NT2/D1 (cell line): ENCODE measurements at places on chromosomes 13 and 19.
A peak's percentile ranks its signal among the peaks of the same experiment; 100 is the strongest.

- no peak for DNase-seq
These were observed 22.9 kb downstream of the RAB20 start for GRCh38 chr13:110538632-110539031.

DNA sequence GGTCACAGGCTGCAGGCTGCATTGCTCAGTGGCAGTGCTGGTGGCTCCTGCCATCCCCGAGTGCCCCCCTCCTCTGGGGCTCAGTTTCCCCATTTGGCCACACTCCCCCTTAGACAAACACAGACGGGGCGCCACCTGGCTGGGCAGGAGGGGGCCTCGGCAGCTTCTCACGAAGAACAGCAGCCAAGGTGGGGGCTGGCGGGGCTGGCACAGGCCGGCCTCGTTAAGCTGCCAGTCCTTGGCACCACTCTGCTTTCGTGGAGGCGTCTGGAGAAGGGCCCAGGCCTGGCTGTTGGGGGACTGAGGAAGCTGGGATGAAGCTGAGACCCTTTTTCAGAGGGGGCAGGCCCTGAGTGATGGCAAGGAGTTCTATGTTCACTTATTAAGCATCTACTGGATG is 3.7 kb upstream of the ZNRF4 start:
- no peak for DNase-seq

- no peak for DNase-seq
These were observed 61.6 kb upstream of the MED4 start for GRCh38 chr13:48156466-48156865.

DNA sequence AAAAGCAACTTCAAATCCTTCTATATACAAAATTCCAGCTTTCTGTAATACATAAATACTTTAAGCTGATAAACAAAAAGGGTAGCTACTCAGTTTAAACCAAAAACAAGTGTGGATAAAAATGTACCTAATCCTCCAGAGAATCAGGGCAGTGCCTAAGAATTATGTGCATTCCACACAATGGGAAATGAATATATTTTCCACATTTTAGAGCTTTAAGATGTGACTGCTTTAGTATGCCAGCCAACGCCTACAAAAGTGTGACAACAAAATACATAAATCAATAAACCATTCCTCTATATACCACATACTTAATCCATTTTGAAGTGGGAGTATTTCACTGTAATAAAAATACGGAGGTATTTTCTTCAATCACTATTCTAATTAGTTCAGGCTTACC is 275.3 kb downstream of the DCT start:
- DNase-seq: no peak

- no peak for DNase-seq
These were observed 5.8 kb downstream of the SMIM7 start for GRCh38 chr19:16654140-16654539.

GRCh38 chr19:19185853-19186740 is 5.9 kb downstream of the BORCS8 start:
- DNase-seq: peak; percentile 67

DNA sequence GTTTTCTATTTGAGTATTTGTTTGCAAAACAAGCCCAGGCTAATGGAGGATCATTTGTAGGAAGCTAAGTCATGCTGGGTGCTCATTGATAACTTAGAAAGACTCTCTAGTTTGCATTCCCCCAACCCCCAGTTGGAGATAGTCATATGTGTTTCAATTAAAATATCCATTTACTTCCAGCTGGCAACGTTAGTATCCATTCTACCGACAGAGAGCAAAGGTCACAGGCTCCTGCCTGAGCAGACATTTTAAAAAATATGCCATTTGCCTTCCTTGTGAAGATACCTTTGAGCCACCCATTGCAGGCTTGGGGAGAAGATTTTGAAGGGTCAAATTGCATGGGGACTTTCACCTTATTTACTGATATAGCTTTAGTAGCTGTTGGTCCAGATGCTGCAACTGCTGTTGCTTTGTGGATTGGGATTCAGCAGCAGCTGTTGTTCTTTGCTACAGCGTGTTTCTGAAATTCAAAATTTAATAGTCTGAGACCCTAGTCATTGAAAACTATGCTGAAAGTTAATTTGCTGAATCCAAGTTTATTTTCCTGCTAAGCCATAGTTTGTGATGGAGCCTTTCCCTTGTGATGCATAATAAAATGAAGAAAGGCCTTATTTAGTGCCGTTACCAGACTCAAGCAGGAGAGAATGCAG is 335.1 kb downstream of the GPC6 start:
- DNase-seq: peak; percentile 9

DNA sequence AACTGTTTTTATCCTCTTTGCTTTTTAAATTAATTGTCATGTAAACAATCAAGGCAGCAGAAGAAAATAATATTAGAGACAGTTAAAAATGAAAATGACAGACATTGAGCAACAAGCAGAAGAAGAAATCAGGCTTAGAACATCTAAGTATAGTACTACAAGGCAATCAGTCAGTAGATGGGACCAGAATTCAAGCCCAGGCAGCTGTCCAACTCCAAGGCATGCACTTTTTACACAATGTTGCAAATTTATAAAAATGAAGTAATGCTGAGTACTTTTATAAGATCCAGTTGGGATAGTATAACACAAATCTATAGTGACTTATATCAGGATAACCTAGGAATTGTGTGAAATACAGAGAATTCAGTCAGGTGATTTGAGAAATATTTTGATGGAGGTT is 2815.8 kb downstream of the PCDH9 start:
- DNase-seq: no peak

- no peak for DNase-seq
These were observed 136.1 kb downstream of the KCTD12 start for GRCh38 chr13:76750126-76750525.

GRCh38 chr13:110572778-110573118 is 11.2 kb upstream of the RAB20 start:
- DNase-seq: no peak

DNA sequence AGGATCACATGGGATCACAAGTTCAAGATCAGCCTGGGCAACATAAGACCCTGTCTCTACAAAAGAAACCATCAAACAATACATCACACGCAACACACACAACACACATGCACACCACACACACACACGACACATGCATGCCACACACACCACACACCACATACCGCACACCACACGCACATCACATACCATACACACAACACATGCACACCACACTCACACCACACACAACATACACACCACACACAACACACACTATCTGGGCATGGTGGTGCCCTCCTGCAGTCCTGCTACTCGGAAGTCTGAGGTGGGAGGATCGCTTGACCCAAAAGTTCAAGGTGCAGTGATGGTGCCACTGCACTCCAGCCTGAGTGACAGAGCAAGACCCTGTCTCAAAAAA is 198.3 kb downstream of the USP12 start:
- no peak for DNase-seq

DNA sequence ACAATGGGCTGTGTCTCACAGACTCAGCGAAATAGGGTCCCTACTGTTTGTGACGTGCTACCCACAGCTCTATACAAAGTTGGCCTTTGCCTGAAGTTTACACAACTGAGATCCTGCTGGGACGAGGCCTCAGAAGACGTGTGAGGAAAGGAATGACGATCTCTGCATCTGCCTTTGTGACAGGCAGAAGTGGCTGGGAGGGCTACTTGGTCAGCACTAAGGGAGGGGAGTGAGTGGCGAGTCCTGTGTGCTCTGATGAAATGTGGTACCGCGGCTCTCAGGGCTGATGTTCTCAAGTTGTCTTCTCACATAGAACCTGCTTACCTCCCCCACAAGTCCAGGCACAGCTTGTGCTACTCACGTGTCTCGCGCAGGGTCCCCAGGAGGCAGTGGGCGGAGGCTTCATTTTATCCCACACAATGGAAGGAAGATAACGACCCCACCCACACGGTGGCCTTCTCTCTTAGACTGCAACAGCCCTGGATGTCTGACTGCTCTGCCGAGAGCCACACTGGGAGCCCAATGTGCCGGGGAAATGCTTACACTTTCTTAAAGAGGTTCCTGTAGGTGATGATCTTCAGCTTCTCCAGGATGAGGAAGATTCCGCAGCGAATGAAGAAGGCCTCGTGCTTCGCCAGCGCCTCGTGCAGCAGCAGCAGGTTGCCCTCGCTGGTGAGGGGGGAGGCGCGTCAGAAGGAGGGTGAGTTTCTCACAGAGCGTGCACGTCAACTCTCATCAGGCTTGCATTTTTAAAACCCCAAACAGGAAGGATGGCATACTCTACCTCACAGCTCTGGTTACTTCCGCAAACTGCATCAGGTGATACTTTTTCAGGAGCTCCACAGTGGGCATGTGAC is 21.2 kb downstream of the PROZ start:
- DNase-seq: peak; percentile 54

DNA sequence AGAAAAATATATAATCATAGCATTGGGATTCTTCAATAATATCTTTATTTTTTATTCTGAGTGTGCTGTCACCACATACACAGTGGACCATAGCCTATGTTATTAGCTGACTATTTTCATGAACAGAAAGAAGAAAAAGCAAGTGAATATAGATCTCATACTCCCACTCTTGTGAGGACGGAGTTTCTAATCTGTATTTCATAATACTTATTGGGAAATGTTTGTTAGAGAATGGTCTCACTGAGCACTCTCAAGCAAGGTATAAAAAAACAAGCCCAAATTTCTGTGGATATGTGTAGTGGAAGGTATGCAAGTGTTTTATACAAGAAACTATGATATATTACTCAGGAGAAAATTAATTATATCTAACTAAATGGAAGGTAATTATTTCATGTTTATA is 1218.1 kb downstream of the SLITRK1 start:
- no peak for DNase-seq

DNA sequence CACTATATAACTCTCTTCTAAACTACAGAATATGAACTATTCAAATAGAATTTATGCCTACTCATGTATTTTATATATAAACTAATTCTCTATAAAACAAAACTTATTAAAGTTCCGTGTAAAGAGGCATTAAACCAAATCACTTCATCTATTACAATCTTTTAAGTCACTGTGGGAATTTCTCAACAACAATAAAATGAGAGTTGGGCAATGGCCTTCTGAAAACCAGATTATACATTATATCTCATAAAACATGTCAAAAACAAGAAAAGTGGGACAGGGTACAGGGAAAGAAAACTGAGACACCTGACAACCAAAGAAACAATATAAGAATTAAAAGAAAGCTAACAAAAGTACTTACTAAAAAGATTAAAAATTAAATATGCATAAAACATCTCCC is 145.2 kb downstream of the DIAPH3 start:
- DNase-seq: no peak

GRCh38 chr13:97878431-97879375 is 74.8 kb upstream of the IPO5 start:
- no peak for DNase-seq

DNA sequence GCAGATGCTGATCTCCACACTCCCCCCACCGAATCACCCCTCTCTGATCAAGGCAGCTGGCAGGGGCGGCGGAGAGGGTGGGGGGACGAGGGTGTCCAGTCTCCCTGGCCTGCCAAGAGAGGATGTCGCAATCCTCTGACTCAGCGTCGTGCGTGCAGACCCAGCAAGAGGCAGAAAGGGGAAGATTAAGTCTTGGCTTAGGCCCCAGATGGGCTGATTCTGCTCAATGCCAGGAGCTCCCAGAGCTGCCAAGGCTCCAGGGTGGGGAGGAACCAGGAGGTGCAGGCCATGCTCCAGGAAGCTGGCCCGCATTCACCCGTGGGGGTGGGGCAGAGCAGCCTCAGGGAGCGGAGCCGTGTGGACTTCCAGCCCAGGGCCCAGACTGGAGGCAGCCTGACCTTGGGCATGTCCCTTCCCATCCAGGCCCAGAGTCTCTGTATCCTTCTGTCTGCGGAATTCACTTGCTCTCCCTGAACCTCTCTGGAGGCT is 6.6 kb upstream of the BCL3 start:
- DNase-seq: no peak

DNA sequence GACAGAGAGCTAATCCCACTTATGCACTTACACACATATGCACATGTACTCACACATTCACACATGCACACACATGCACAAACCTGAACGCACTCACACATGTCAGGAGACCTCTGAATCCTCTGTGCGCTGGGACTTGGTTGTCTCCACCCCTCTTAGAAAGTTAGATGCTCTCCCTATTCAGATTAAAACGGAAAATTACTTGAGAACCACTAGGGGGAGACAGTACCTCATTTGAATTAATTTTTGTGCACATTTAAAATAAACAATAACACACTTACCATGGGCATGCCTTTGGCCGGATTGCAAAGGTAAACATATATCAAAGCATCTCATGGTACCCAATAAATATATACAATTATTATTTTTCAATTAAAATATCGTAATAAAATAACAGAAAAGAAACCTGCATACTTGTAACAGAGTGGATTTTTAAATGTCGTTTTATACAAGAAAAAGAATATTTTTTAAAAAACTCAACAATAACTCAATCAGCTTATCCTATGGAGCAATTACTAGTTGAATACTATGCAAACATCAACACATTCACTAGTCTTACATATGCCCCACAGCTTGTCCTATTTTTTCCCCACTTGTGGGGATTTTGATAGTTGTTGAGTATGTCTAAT is 9.5 kb upstream of the LILRB4 start:
- DNase-seq: no peak

DNA sequence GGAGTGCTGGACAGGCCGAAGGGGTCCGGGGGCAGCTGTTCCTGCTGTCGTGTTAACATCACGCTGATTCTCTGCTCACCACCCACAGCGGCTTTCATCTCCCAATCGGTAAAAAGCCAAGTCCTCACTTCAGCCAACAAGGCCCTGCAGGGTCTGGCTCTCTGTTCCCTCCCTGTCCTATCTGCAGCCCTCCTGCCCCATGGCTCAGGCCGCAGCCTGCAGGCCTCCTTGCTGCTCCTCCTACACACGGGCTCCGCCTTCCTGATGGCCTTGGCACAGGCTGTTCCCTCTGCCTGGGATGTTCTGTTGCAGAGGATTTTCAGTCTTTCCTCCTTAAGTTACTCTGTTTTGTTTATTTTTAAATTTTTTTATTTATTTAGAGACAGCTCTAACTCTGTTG is 22.2 kb downstream of the FUZ start:
- no peak for DNase-seq

- no peak for DNase-seq
These were observed 11.7 kb downstream of the NTN5 start for GRCh38 chr19:48660852-48661710.

- no peak for DNase-seq
These were observed 74.9 kb downstream of the LHFPL6 start for GRCh38 chr13:39527961-39528660.

GRCh38 chr13:36887758-36888521 is 32.1 kb downstream of the SMAD9 start:
- no peak for DNase-seq

- no peak for DNase-seq
These were observed at the start of gene FOXA3 for GRCh38 chr19:45863840-45864628. Gene FOXA3 (plus strand): TSS chr19:45864326. CDS start chr19:45864457, 131 bp downstream.

GRCh38 chr13:60583196-60583888 is 186.3 kb downstream of the TDRD3 start:
- peak; percentile 55 for DNase-seq

DNA sequence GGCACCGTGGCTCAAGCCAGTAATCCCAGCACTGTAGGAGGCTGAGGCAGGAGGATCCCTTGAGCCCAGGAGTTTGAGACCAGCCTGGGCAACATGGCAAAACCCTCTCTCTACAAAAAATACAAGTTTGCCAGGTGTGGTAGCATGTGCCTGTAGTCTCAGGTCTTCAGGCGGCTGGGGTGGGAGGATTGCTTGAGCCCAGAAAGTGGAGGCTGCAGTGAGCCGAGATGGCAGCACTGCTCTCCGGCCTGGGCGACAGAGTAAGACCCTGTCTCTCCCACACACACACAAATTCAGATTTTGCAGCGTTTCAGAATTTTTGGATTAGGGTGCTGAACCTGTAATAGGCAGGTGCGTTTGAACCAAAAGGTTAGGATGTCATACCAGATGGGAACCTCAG is 2.2 kb downstream of the RPS11 start:
- no peak for DNase-seq
